Stimulated activated CD8-positive, alpha-beta memory T cell treated with anti-CD3 and anti-CD28 coated beads, Interleukin-2, amount 100 ng/mL, for 1 hour (primary cell): ENCODE measurements at places on chromosomes 5 and 9.
A peak's percentile ranks its signal among the peaks of the same experiment; 100 is the strongest.

GRCh38 chr9:86353655-86354010 lies 577 bp downstream of the TUT7 start:
- no peak for DNase-seq

GRCh38 chr5:128491291-128491690 lies 46.8 kb downstream of the FBN2 start:
- DNase-seq = no peak

GRCh38 chr5:180120237-180121101 lies 48.9 kb upstream of the RNF130 start:
- no peak for DNase-seq

- DNase-seq = no peak
Observed at GRCh38 chr5:169757016-169757415, 119.9 kb downstream of the DOCK2 start.

- peak; percentile 59 for DNase-seq
Observed at GRCh38 chr9:126471084-126471624, 142.6 kb upstream of the LMX1B start.

DNA sequence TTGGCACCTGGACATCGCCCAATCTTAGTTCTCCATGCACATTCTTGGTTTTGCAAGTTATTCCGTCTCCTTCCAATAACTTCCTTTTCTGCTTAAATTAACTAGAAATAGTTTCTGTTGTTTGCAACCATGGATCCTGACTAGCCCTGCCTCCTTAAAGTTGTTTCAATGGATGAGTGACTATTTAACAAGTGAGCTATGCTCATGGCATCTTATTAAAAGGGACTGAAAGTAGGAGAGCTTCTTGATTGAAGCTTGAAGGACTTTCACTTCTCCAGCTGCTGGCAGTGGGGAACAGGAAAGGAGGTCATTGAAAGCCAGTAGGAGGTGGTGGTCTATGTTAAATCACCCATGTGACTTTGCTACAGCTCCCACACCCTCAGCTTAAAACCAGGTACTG lies 466.8 kb downstream of the ARHGEF28 start:
- no peak for DNase-seq

GRCh38 chr9:121499427-121500164 lies at the start of gene GGTA1:
GGTA1 (minus strand) TSS chr9:121499844; CDS start chr9:121467922, 31,922 bp downstream.
- no peak for DNase-seq

- DNase-seq = no peak
Observed at GRCh38 chr9:38298904-38299303, 93.6 kb upstream of the ALDH1B1 start.

DNA sequence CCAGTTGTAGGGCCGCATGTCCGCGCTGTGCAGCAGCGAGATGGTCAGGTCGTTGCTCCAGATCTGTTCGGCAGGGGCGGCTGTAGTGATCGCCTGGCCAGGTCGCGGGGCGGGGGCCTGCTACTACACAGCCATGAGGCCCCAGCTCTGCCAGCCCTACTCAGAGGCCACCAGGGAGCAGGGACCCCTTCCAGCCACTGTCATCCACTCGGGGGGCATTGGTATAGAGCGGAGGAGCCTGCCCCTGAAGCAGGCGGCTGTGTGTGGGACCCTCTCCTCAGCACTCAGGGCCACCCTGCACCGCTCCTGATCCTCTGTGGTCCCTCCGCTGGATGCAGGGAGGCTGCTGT lies 1.7 kb downstream of the FBXW5 start:
- DNase-seq = no peak

GRCh38 chr5:59587489-59588337 lies 305.8 kb downstream of the PDE4D start:
- no peak for DNase-seq

GRCh38 chr9:111839387-111839786 lies 44.6 kb upstream of the SHOC1 start:
- DNase-seq = no peak

DNA sequence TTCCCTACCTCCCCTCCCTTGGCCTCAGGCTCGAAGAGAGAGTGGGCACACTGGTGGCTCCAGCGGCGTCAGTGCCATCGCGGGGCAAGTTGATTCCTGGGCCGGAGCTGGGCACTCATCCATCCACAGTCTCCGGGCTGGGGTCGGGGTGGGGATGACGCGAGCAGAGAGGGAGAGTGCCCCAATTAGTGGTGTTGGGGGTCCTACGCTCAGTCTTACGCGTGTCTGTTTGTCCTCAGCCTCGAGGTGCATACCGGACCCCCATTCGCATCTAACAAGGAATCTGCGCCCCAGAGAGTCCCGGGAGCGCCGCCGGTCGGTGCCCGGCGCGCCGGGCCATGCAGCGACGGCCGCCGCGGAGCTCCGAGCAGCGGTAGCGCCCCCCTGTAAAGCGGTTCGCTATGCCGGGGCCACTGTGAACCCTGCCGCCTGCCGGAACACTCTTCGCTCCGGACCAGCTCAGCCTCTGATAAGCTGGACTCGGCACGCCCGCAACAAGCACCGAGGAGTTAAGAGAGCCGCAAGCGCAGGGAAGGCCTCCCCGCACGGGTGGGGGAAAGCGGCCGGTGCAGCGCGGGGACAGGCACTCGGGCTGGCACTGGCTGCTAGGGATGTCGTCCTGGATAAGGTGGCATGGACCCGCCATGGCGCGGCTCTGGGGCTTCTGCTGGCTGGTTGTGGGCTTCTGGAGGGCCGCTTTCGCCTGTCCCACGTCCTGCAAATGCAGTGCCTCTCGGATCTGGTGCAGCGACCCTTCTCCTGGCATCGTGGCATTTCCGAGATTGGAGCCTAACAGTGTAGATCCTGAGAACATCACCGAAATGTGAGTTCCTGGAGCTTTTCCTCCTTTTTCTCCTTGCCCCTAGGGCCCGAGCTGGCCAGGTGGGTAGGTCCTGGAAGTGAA lies 861 bp downstream of the NTRK2 start:
- no peak for DNase-seq

GRCh38 chr5:172450861-172451695 lies 3.2 kb downstream of the SH3PXD2B start:
- no peak for DNase-seq

DNA sequence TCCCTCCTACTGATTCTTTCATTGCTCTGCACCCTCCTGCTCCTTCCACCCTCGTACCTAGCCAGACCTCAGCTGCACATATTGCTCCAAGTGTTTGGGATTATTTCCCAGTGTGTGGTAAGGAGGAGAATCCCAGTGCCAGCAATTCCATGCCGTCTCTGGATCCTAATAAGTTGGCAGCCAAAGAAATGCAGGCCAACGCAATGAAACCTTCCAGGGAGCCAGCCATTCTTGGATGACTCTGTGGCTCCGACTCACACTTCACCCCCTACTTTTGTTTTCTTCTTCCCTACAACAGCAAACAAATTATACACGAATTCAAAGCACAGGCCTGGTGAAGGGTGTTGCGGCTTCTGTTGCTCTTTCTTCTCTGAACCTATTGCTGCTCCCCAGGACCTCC lies 82.5 kb upstream of the SLC1A3 start:
- DNase-seq = no peak

DNA sequence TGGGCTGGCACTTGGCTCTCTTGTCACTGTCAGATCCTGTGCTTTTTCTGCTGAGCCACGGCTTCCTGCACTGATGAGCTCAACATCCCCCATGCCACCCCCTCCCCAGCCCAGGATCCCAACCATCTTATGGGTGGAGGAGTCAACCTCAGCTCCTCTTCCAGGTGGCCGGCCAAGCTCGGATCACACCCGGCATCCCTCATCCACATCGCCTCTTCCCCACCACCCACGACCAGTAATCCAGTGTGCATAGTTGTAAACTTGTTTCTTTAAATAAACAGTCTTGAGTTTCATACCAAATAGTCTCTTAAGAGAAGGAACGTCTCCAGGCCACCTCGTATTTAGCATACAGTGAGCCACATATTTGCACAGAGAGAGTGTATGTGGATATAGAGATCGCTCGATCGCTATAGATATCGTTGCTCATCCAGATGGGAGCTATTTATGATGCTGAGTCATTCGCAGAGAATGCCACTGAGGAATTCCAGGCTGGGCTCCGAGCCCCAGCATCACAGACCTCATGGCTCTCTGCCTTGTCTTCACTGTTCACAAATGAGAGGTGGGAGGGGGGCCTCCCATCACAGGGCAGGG lies 61.8 kb upstream of the CPLX2 start:
- no peak for DNase-seq

DNA sequence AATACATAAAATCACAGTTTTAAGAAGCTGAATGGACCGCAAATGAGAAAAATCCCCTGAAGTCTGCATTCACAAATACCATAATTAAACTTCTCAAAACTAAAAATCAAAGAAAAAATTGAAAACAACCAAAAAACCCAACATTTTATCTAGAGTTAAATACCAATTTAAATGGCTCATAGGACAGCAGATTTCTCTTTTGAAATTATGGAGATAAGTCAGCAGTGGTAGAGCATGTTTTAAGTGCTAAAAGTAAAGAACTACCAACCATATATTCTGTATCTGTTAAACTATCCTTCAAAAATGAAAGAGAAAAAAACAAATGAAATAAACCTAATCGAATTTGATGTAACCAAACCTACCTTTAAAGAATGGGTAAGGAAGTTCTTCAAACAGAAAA lies 862.8 kb downstream of the TAF11L14 start:
- no peak for DNase-seq

GRCh38 chr5:1173485-1174070 lies 27.8 kb upstream of the SLC6A19 start:
- DNase-seq = no peak

DNA sequence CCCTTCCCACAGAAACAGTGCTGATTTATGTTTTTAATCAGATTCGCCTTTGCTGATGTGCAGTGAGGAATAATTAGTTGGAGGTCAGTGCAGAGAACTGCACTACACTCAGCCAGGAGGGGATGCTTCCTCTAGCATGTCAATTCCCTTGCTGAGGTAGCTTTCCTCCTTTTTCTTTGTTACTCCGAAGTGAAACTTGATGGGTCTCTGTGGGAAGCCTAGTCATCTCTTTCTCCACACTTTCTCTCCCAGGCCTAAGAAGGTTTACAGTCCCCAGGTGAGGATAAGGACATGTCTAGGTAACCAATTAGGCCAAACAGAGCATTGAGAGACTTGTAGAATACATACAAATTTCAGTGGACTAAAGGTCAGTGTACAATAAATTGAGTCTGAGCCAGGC lies 461.8 kb downstream of the KIF4B start:
- DNase-seq = no peak

- no peak for DNase-seq
Observed at GRCh38 chr5:80369521-80369920, 38.3 kb upstream of the ZFYVE16 start.

GRCh38 chr9:79408200-79408599 lies 163.6 kb upstream of the TLE4 start:
- no peak for DNase-seq

DNA sequence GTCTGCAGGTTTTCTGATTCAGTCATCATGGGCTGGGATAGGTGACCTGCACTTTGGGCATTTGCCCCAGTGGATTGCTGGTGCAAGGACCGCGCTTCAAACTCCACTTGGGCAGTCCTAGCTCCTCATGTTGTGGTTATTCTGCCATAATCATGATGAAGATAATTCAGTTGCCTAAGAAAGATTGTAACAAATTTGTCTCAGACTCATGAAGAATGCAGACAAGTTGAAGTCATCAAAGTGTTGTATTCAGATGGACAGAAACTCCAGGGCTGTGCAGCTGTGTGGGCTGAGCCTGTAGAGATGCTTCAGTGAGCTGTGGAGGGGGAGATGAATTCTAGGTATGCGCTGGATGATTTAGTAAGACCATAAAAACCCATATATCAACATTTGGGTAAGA lies 38.5 kb downstream of the TARS1 start:
- DNase-seq = no peak

GRCh38 chr9:35114840-35115628 lies 628 bp downstream of the ATOSB start:
- DNase-seq = no peak

DNA sequence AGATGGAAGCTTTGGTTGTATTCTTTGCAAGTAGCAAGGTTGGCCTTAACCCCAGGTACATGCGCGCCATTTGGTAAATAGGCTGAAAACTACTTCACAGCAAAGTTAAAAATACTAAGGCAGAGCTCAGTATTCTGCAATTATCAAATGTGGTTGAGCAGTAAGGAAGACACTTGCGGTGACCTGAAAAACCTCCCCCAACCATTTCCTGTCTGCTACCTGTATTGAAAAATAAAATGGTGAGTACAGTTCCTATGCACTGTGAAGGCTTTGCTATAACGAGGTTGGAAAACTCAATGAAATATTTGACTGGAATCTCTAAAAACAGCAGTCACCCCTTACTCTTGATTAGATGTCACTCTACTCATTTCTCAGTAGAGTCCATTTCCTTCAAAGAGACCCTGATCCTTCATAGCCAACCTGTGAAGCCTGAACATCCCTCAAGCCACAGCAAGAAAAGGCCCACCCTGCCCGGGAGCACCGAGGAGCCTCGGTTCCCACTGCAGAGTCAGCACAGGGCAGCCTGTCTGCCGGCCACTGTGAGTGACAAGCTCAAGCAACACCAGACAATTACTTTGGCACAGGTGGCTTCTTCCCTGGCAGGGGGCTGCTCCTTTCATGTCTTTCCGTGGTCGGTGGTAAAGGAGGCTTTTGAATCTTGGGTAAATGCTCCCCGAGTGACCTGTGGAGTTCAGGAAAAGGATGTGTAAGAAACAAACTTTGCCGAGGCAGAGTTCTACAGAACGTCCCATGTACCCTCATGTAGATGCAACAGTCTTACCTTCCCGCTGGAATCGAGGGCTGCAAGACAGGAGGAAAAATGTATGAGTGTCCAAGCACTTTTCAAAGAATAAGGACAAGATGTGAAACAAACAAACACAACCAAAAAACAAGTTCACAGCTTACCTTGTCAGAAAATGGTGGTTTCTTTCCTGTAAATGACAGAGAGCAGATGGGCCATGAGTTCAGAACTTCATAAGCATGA lies 29.6 kb downstream of the C5orf58 start:
- no peak for DNase-seq

DNA sequence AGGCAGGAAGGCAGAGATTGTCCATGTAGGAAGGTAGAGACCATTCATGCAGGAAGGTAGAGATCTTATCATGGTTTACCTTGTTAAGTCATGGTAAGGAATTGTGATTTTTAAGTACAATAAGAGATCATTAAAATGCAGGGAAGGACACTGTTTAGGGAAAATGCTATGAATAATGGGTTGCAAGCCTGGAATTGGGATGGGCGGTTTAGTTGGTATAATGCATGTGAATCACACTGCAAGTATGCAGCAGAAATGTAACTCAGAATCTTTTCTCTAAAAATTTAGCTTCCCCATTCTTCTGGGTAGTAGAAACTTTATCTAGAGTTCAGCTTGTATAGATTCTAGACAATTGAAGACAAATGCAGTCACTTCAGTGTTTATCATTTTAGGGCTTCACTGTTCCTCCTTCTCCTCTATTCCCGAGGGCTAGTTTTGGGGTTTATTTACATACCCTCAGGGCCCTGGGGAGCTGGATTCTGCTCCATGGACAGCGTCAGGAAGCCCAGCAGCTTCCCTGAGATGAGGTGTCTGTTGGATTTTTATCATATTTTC lies 212.0 kb downstream of the SREK1 start:
- DNase-seq = no peak

DNA sequence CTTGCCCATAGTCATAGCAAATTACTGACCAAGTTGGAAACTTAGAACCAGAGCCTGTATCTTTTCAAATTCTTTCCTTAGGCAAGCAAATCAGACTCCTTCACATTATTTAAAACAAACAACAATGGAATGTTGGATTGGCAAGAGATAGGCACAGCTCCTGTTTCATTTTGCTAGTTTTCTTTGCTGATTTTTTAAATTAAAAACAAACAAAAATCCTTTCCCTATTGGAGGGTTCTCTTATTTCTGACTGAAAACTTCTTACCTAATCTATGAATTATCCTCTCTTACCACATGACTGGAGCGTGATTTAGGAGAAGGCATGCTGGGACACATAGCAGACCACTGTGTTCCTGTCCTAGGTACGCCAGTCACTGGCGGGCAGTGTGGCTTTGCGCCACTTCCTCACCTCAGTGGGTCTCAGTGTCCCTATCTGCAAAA lies 63.0 kb downstream of the TTC39B start:
- DNase-seq = no peak
